ENCODE measurements at places on chromosomes 12 and 14. TPM values are rescaled to one million over a fixed set of nuclear protein-coding genes. Genes with fewer than 3 reads are reported as not detected.

The PYM1 gene
- 42.0 TPM for total RNA-seq

The FAM186B gene
- total RNA-seq, result 0.32 TPM

The RD3L gene
- not detected for total RNA-seq

The ACADS gene
- total RNA-seq, result 6.2 TPM

The SLC39A2 gene
- total RNA-seq, result not detected

The DPPA3 gene
- total RNA-seq, result not detected

The TAS2R50 gene
- 0.11 TPM for total RNA-seq

The RARG gene
- total RNA-seq, result 32.8 TPM

The RPGRIP1 gene
- total RNA-seq, result not detected

The PLEKHG7 gene
- not detected for total RNA-seq

The CABP1 gene
- total RNA-seq, result not detected

The TBC1D30 gene
- total RNA-seq, result 0.31 TPM

The EID3 gene
- total RNA-seq, result 2.1 TPM

The CLEC2D gene
- 0.78 TPM for total RNA-seq

The MNAT1 gene
- total RNA-seq, result 71.1 TPM

The PLEK2 gene
- total RNA-seq, result 336 TPM

The RTL1 gene
- not detected for total RNA-seq

The SYNE2 gene
- total RNA-seq, result 20.8 TPM

The MANSC4 gene
- total RNA-seq, result 0.25 TPM

The KRT2 gene
- total RNA-seq, result not detected

The CREBL2 gene
- 17.8 TPM for total RNA-seq

The PTCSC3 gene
- total RNA-seq, result not detected

The P2RX2 gene
- not detected for total RNA-seq
